ENCODE measurements at places on chromosomes 3 and 15.

- no peak for DNase-seq
These were observed 256.4 kb upstream of the MCTP2 start for GRCh38 chr15:93974804-93975481.

- DNase-seq = no peak
These were observed 5.6 kb downstream of the LIMD1 start for GRCh38 chr3:45599984-45600650.

DNA sequence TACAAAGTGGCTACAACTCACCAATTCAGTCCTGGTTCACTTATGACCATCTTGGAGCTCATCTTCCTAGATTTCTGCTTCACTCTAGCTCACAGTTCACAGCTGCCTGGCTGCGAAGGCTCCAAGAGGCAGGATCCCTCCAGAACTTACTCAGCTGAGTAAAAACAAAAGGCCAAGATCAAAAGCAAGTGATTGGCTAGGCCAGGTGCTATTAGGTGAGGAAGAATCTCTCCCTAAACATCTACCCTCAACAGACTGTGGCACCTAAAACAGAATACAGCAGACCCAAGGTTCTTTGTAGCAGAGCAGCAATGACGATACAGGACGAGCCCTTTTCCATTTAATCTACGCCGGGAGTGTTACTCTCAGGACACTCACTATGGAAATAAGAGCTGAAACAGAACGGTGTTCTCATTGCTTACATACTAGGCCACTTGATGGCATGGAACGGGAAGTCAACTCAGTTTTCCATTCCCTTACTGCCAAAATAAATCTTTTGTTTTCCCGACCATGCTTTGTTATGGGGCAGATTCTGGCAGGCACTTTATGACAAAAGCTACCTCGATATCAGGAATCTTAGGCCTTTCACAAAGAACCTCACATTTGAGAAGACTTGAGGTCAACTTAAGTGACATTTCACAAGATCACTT is 901 bp downstream of the ICE2 start:
- DNase-seq = no peak

DNA sequence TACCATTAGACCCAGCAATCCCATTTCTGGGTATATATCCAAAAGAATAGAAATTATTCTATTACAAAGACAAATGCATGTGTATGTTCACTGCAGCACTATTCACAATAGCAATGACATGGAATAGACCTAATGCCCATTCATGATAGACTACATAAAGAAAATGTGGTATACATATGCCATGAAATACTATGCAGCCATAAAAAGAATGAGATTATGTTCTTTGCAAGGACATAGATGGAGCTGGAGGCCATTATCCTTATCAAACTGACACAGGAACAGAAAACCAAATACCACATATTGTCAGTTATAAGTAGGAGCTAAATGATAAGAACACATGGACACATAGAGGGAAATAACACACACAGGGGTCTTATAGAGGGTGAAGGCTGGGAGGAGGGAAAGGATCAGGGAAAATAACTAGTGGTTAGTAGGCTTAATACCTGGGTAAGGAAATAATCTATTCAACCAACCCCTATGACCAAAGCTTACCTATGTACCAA is 366.8 kb downstream of the EDEM1 start:
- DNase-seq = no peak

- DNase-seq = no peak
These were observed 2.3 kb upstream of the ANKRD63 start for GRCh38 chr15:40285151-40285550.

DNA sequence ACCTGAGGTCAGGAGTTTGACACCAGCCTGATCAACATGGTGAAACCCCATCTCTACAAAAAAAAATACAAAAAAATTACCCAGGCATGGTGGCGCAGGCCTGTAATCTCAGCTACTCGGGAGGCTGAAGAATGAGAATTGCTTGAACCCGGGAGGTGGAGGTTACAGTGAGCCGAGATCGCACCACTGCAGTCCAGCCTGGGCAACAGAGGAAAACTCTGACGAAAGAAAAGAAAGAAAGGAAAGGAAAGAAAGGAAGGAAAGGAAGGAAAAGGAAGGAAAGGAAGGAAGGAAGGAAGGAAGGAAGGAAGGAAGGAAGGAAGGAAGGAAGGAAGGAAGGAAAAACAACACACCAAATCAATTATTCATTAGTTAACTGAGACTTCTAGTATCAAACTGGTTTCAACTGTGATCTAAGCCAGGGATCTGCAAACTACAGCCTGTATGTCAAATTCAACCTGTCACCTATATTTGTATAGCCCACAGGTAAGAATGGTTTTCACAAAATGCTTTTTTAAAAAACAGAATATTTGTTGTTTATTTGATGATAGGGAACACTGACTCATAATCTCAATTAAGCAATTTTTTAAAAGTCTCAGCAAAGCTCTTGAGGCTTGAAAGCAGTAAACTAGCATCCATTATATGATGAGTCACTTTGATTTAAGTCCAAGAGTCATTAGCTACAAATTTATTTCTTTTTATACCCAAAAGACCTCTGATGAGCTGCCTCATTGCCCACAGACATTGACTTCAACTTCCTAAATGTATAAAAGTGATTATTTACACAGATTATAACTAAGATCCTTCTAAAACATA is 127.6 kb downstream of the TBL1XR1 start:
- DNase-seq = no peak

DNA sequence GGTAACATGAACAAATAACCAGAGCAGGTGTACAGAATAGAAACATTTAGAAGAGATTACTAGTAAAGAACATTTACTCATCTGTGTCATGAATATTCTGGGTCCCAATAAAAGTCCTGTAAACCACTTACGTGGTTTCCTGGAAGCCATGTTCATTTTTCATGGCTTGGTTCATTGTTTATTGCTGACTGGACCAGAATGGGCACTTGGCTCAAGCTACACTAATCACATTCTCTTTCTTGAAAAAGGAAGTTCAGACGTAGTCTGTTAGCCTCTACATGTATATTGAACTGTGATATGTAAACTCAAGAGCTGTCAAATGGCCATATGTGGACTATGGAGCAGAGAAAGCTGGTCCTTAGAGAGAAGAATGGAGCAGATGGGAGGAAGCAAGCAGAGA is 138.3 kb upstream of the FAM3D start:
- DNase-seq = no peak

DNA sequence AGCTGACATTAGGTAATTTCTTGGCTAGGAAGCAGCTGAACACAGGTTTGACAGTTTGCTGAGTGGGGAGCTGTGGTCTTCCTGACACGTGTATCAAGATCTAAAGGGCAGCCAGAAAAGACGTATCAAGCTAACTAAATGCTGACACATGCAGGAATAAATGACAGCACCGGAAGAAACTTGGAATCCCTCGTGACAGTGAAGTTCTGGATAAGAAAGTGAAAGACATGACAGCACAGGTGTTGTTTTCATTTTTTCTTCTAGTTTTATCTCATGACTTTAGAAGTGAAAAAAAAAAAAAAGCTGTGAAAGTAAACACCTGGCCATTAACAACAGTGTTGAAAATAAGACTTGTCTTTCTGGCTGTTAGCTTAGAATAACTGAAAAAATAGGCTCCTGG is 48.7 kb downstream of the FGF7 start:
- no peak for DNase-seq

- DNase-seq = no peak
These were observed 28.7 kb upstream of the MFSD1 start for GRCh38 chr3:158773166-158773565.

GRCh38 chr3:111577798-111578685 is 17.1 kb downstream of the ZBED2 start:
- peak; percentile 14 for DNase-seq

DNA sequence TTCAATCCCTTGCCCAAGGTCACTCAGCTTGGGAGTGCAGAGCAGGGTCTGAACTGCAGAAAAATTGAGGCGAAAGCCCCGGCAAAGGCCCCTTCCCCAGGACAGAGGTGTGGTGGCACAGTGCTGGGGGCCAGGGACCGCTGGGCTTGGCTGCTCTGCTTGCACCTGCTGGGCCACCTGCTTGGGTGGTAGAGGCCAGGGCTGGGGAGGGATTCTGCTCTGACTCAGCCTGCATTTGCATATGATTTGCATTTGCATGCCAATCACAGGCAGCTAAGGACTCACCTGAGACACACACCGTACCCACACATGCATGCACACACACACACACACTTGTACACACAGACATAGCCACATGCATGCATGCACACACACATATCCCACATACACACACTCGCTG is 9.9 kb downstream of the GRM2 start:
- DNase-seq = no peak

DNA sequence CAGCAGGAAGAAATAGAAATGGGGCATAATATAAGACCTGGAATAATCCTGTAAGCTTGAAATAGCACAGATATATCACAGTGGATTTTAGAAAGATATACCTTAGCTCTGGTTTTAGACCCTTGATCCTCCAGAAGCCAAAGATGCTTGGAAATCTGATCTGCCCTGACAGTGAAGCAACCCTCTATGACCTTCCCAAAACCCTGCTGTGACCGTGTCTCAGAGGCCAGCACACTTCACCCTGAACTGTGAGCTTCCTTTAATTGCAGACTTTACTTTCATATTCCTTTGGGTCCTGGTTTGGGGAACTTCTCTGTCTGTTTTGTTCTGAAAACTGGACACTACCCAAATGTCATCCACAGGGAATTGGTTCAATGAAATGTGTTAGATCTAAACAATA is 13.0 kb downstream of the MECOM start:
- no peak for DNase-seq

DNA sequence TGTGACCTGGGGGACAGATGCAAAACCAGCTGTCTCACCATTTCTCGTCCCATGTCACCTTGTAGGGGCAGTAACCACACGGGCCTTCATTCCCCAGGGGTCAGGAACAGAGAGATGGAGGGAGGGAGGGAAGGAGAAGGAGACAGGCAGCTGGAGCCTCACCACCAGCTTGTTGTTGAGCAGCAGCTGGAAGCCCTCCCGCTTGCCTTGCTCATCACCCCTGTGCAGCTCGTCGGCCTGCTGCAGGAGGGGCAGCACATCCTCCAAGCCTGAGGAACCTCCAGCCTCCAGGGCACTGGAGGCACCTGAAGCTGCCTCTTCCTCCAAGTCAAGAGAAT is 10.3 kb downstream of the RMDN3 start:
- DNase-seq = no peak

- DNase-seq = no peak
These were observed 59.9 kb downstream of the CD47 start for GRCh38 chr3:108030960-108031359.

- DNase-seq = peak; percentile 70
These were observed 89.4 kb downstream of the LINGO1 start for GRCh38 chr15:77543159-77543882.

DNA sequence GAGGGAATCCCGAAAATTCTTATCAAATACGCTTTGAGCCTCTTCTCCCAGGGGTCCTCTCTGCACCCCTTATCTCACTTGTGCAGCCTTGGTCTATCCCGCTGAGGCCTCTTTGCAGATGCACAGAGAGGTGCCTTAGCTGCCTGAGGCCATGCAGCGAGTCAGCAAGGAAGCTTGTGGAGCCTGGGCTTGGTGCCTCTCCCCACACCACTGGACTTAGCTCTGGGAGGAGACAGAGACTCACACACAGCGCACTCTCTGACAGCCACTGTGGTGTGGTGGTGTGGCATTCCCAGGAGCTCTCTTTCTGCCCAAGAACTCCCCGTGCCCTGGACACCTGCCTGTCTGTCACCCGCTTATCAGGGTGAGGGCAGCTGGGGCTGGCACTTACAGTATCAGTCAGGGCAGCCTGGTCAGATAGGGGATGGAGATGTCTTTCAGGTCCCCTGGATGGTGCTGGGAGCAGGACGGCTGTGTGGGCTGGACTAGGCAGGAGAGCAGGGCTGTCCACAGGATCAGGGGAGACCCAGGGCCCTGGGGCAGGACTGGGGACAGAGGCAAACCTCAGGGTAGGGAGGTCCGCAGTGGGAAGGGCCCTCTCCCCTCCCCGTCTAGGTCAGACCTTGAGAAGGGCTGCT is 10.2 kb upstream of the LINGO1 start:
- no peak for DNase-seq

DNA sequence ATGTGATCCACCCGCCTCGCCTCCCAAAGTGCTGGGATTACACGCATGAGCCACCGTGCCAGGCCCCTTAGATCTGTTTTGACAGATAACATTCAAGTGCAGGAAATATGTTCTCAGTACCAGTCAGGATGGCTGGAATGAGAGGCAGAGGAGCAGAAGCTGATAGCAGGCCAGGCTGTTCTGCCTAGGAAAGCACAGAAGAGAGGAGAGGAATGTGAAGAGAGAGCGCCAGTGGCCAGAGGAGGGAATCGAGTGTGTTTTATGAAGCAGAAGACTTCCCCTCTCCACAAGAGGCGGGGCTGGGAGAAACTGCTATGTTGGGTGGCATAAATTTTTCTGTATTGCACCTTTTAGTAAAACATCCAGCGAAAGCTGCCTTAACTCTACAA is 32.0 kb upstream of the RYK start:
- DNase-seq = no peak

DNA sequence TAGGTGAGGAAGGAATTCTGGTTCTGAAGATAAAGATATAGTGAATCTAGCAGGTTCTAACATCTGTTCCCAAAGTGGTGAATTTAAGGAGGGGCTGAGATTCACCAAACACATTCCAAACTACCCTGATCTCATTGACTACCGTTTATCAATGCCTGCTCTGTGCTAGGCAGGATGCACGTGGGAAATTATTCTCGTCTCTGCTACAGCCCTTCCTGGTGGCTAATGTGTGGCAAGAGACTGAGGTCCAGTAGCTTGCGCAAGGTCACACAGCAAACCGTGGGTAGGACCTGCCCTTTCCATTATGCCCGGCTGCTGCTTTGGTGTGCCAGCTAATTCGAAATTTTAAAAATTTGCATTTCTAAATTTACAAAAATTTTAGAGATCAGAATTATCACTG is 209.5 kb upstream of the TRIM42 start:
- DNase-seq = no peak

DNA sequence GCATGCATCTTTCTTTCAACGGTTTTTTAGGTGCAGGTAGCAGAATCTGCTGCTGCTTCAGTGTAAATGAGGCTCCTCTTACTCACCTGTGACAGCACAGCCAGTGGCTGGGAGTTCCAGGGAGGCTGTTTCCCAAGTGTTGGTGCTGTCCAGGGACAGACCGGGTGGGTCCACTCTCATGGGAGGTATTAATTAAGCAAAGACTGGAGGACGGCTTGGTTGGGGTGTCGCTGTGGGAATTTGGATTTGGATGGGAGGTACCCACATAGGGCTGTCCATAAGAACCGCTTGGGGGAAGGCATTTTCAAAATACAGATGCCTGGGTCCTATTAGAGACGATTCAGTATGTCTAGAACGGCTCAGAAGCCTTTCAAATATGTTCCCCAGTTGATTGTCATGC is 42.9 kb downstream of the SV2B start:
- DNase-seq = no peak

DNA sequence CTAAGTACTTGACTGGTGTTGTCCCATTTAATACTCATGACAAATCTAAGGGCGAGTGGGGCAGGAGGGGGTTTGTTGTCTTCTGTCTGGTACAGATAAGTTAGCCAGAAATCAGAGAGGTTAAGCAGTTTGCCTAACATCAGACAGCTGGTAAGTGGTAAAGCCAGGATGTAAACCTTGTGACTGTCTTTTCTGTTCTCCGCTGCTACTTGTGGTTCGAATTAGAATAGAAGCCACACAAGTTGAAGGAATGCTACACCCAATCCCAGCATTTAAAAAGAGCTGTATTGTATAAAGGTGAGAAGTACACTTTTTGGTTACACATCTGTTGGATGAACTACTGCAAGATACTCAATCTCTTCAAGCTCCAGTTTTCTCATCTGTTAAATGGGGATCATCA is 474.7 kb upstream of the SUCLG2 start:
- DNase-seq = no peak
